Testis (tissue), 5 donors: ENCODE measurements at places on chromosomes 16 and 17. TPM values are rescaled to one million over a fixed set of nuclear protein-coding genes. Genes with fewer than 3 reads are reported as not detected.
A peak's percentile ranks its signal among the peaks of the same experiment; 100 is the strongest.

ENPP7 gene
- not detected for polyA plus RNA-seq

ACSM5 gene
- polyA plus RNA-seq, result 2.4 TPM

DLX3 gene
- polyA plus RNA-seq, result 1.0 TPM

GRCh38 chr16:88773812-88774291 lies 11.2 kb downstream of the PIEZO1 start:
- H3K4me1 ChIP-seq, result peaks cover 29% of the 10 kb centered on the region
- H3K27ac ChIP-seq, result no peak overlapping the region
- no peaks in the 10 kb centered on the region for H3K27me3 ChIP-seq
- H3K4me3 ChIP-seq, result no peak overlapping the region
- no peak for DNase-seq

DNA sequence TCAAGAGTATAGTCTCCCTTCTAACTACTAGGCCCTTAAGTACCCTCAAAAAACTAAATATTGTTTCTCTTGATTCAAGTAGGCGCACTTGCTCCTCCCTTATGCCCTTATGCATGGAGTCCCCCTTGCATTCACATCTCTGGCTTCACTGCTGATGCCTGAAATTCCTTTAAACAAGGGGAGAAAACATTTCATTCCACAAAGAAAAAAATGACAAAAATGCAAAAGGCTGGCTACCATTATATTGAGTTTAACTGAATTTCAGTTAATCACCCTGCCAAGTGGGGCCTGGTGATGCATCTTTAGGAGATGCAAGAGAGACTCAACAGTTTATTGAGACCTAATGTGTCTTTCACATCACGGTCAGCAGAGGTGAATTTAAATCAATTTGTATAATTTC lies 35.6 kb downstream of the CRLF3 start:
- no peaks in the 10 kb centered on the region for H3K27me3 ChIP-seq
- DNase-seq, result no peak
- no peak overlapping the region for H3K4me3 ChIP-seq
- no peak overlapping the region for H3K27ac ChIP-seq
- no peaks in the 10 kb centered on the region for H3K4me1 ChIP-seq
- no peaks in the 10 kb centered on the region for H3K36me3 ChIP-seq

GRCh38 chr16:4293181-4293716 lies 20.4 kb upstream of the TFAP4 start:
- no peak overlapping the region for H3K27ac ChIP-seq
- H3K4me1 ChIP-seq, result peaks cover 15% of the 10 kb centered on the region
- H3K27me3 ChIP-seq, result no peaks in the 10 kb centered on the region
- no peak overlapping the region for H3K4me3 ChIP-seq

- no peaks in the 10 kb centered on the region for H3K27me3 ChIP-seq
- H3K4me3 ChIP-seq, result no peak overlapping the region
- H3K27ac ChIP-seq, result no peak overlapping the region
- H3K36me3 ChIP-seq, result no peaks in the 10 kb centered on the region
- peaks cover 5% of the 10 kb centered on the region for H3K4me1 ChIP-seq
Measured at GRCh38 chr17:80871341-80871740, 120.3 kb upstream of the CHMP6 start.

DNA sequence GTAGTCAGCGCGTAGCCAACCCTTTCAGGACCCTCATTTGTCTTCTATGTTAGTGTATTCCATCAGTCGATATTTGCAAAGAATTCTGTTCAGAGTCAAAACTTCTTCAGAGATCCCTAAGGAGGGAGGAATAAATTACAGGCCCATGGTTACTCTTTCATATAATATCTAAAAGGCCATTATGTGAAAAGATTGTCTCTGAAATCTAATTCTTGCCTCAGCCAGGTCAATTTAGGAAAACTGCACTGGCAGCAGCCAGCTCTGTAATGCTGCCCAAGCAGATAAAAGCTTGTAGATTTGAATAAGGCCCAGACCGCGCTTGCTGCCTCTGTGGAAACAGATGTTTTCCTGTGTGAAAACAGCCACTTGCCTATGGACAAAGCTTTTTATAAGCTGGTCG lies 379.8 kb downstream of the CNTNAP4 start:
- H3K36me3 ChIP-seq, result no peaks in the 10 kb centered on the region
- H3K27me3 ChIP-seq, result no peaks in the 10 kb centered on the region
- H3K4me3 ChIP-seq, result no peak overlapping the region
- no peaks in the 10 kb centered on the region for H3K4me1 ChIP-seq

DNA sequence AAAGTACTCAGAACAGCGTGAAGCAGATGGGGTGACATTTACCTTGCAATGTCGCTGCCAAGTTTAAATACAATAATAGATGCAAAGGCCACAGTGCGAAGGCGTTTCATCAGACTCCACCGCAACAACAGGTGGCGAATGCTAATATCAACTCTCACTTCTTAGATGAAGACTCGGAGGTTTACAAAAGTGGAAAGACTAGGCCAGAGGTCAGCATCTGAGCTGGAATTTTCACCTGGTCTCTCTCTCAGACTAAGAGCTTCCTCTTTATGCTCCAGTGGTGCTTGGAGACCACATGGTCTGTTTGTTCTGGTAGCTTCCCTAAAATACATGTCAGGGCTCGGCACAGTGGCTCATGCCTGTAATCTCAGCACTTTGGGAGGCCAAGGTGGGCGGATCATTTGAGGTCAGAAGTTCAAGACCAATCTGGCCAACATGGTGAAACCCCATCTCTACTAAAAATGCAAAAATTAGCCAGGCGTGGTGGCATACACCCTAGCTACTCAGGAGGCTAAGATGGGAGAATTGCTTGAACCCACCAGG lies 169.1 kb downstream of the XYLT1 start:
- peaks cover 27% of the 10 kb centered on the region for H3K4me1 ChIP-seq
- no peaks in the 10 kb centered on the region for H3K36me3 ChIP-seq
- no peak overlapping the region for H3K27ac ChIP-seq
- no peaks in the 10 kb centered on the region for H3K27me3 ChIP-seq

- no peak for DNase-seq
- no peak overlapping the region for H3K4me3 ChIP-seq
- no peaks in the 10 kb centered on the region for H3K27me3 ChIP-seq
- H3K36me3 ChIP-seq, result no peaks in the 10 kb centered on the region
- H3K4me1 ChIP-seq, result peaks cover 10% of the 10 kb centered on the region
- peak overlapping the region; percentile 58 for H3K27ac ChIP-seq
Measured at GRCh38 chr17:20214794-20215193, 205.6 kb downstream of the SPECC1 start.

DNA sequence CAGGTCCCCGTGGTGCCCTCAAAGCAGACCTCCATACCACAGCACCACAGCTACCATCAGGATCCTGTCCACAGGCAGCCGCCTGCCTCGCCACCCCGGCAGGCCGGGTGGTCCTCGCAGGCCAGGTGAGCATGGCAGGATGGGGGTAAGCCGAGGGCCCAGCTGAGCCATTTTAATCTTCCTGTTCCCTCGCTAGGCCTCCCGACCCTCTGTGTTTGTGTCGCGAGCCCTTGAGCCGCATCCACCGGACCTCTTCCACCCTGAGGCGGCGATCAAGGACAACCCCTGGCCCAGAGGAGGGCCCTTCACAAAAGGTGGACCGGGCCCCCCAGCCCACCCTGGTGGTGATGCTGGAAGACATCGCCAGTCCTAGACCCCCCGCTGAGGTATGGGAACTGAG lies 2.0 kb downstream of the PRR14 start:
- no peak overlapping the region for H3K27ac ChIP-seq
- H3K4me3 ChIP-seq, result no peak overlapping the region
- DNase-seq, result no peak
- no peaks in the 10 kb centered on the region for H3K27me3 ChIP-seq
- H3K36me3 ChIP-seq, result no peaks in the 10 kb centered on the region
- H3K4me1 ChIP-seq, result peaks cover 23% of the 10 kb centered on the region

DNA sequence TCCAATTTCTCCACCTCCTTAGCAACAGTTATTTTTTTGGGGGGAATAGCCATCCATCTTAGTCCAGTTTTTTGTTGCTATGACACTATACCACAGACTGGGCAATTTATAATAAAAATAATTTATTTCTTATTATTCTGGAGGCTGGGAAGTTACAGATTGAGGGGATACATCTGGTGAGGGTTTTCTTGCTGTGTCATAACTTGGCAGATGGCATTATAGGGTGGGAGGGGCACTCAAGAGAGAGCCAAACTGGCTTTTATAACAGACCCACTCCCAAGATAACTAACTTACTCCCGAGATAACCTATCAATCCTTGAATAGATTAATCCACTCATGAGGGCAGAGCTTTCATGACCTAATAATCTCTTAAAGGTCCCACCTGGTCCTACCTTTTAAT lies 84.2 kb downstream of the ABCA8 start:
- no peaks in the 10 kb centered on the region for H3K27me3 ChIP-seq
- no peak overlapping the region for H3K27ac ChIP-seq
- DNase-seq, result no peak
- H3K36me3 ChIP-seq, result no peaks in the 10 kb centered on the region

DNA sequence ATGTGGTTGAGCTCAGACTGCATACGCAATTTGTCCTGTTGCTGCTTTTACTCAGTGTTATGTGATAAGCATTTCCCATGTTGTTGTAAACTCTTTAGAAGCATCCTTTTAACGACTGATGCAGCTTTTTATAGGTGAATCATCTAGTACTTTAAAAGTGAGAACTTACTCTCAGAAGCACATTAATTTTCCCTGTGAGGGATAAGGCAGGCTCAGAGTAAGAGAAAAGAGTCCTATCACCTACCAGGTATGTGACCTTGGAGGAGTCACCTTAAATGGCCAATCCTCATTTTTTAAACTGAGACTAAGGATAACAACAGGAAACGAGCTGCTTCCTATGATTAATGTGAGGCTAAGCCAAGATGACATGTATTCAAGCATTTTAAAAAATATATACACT lies 34.4 kb upstream of the GAN start:
- no peaks in the 10 kb centered on the region for H3K36me3 ChIP-seq
- no peak for DNase-seq
- no peak overlapping the region for H3K27ac ChIP-seq
- H3K4me3 ChIP-seq, result no peak overlapping the region
- no peaks in the 10 kb centered on the region for H3K27me3 ChIP-seq
- no peaks in the 10 kb centered on the region for H3K4me1 ChIP-seq
